Fibroblast of lung (primary cell): ENCODE measurements at places on chromosomes 7 and 10. TPM values are rescaled to one million over a fixed set of nuclear protein-coding genes. Genes with fewer than 3 reads are reported as not detected.

The SLC13A1 gene
- not detected in 2 replicates for polyA plus RNA-seq

The SFTPA2 gene
- polyA plus RNA-seq: not detected in 2 replicates

The PPP1R9A gene
- polyA plus RNA-seq: 0.38 and 0.68 TPM in 2 replicates

The UNCX gene
- not detected in 2 replicates for polyA plus RNA-seq

The RELN gene
- polyA plus RNA-seq: 8.6 and 31.8 TPM in 2 replicates

The COL28A1 gene
- polyA plus RNA-seq: 0.01 TPM in 1 of 2 replicates, not detected in the other

The MCM10 gene
- 3.1 and 10.4 TPM in 2 replicates for polyA plus RNA-seq

The CHN2 gene
- polyA plus RNA-seq: 0.53 and 1.3 TPM in 2 replicates

GRCh38 chr7:90666186-90666585, 70.1 kb downstream of the CDK14 start:
- no peak for DNase-seq
- H3K4me1 ChIP-seq: peaks cover under 1% of the 10 kb centered on the region
- H3K4me3 ChIP-seq: no peak overlapping the region
- H3K27me3 ChIP-seq: no peaks in the 10 kb centered on the region
- H3K27ac ChIP-seq: no peak overlapping the region
- no peaks in the 10 kb centered on the region for H3K36me3 ChIP-seq

GRCh38 chr10:80350251-80350650, 6.3 kb downstream of the DYDC1 start:
- H3K27me3 ChIP-seq: no peaks in the 10 kb centered on the region
- no peak for DNase-seq
- no peak overlapping the region for H3K27ac ChIP-seq
- no peaks in the 10 kb centered on the region for H3K4me1 ChIP-seq

DNA sequence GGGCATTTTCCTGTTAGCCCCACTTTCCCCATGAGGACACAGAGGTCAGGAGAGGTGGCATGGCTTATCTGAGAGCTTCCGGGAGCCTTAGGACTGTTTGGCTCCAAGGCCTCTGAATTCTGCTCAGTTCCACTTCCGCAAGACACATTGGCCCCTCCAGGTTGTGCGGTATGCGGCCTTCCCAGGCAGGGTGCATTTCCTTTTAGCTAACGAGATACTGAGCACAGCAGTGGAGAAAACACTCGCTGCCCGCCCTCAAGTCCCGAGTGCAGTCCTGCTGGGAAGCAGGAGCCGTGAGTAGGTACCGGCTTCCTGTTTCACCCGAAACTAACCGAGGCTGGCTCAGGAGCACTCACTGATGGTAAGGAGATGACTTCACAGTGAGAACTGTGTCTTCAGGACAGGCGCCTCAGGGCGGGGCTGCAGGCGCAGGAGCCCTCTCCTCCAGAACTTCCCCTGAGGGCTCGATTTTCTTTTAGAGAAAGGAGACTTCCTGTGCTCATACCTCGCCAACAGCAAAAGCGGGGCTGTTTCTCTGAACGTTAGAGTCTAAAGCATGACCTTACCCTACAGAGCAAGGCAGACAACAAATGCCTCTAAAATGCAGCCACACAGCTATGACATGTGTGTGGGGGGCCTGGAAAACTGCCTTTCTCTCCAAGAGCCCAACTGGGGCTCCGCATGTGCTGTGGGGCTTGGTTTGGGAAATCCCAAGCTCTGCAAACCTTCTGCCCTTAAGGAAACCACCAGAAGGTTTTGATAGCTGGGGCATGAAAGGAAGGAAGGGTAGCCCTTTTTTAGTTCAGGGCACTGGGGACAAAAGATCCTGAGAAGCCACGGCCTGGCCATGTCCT, 25.9 kb downstream of the RGS10 start:
- H3K4me1 ChIP-seq: peaks cover 6% of the 10 kb centered on the region
- DNase-seq: no peak
- H3K36me3 ChIP-seq: peaks cover 8% of the 10 kb centered on the region
- no peak overlapping the region for H3K4me3 ChIP-seq
- no peaks in the 10 kb centered on the region for H3K27me3 ChIP-seq

GRCh38 chr10:100043796-100044195, 34.0 kb upstream of the DNMBP start:
- H3K36me3 ChIP-seq: no peaks in the 10 kb centered on the region
- H3K4me3 ChIP-seq: no peak overlapping the region
- DNase-seq: peak; percentile 66

DNA sequence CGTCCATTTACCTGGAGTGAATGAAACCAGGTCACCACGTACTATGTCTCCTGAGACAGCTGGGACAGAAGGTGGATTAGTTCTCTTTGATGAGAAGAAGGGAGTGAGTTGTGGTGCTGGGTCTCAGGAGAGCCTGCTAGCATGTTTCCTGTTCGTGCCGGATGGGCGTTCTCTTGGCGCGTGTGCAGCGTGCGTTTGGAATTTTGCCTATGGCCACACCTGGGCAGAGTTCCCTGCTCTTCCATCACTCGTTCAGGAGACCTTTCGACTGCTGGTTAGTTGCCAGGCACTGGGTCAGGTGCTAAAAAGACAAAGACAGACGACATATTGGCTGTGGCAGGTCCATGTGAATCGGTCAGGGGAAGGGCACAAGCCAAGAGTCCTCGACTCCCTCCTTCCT, 90.3 kb downstream of the TRRAP start:
- DNase-seq: no peak
- no peak overlapping the region for H3K4me3 ChIP-seq
- no peaks in the 10 kb centered on the region for H3K4me1 ChIP-seq
- peaks cover 28% of the 10 kb centered on the region for H3K36me3 ChIP-seq

GRCh38 chr10:32386623-32387260, 39.8 kb upstream of the EPC1 start:
- H3K27ac ChIP-seq: no peak overlapping the region
- no peaks in the 10 kb centered on the region for H3K4me1 ChIP-seq
- DNase-seq: no peak
- no peak overlapping the region for H3K4me3 ChIP-seq
- H3K36me3 ChIP-seq: no peaks in the 10 kb centered on the region

- H3K4me3 ChIP-seq: no peak overlapping the region
- no peaks in the 10 kb centered on the region for H3K36me3 ChIP-seq
- H3K27me3 ChIP-seq: no peaks in the 10 kb centered on the region
- H3K4me1 ChIP-seq: no peaks in the 10 kb centered on the region
Observed at GRCh38 chr10:98971464-98971863, 264.2 kb downstream of the HPSE2 start.

DNA sequence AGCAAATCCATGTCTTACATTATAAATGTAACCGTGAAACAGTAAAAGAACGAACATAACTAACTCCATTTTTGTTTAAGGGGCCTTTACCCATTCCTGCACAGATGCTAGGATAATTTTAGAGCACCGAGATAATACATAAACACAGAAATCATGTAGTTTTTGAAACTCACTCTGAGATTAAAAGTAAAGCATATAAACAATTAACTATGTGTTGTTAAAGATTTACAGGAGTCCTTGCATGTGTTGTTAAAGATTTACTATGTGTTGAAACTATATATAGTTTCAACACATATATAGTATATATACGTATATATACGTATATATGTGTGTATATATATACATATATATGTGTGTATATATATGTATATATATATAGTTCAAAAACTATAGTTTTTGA, 7.2 kb upstream of the CALML3 start:
- H3K36me3 ChIP-seq: no peaks in the 10 kb centered on the region
- no peak overlapping the region for H3K27ac ChIP-seq
- no peaks in the 10 kb centered on the region for H3K4me1 ChIP-seq
- H3K4me3 ChIP-seq: no peak overlapping the region
- H3K27me3 ChIP-seq: peaks cover 20% of the 10 kb centered on the region

GRCh38 chr10:26408858-26409494, 29.2 kb upstream of the APBB1IP start:
- no peak overlapping the region for H3K4me3 ChIP-seq
- H3K27ac ChIP-seq: no peak overlapping the region
- H3K4me1 ChIP-seq: no peaks in the 10 kb centered on the region
- no peak for DNase-seq
- no peaks in the 10 kb centered on the region for H3K36me3 ChIP-seq

GRCh38 chr10:97179731-97180362, 5.9 kb downstream of the SLIT1 start:
- peaks cover 18% of the 10 kb centered on the region for H3K27me3 ChIP-seq
- DNase-seq: no peak
- no peaks in the 10 kb centered on the region for H3K36me3 ChIP-seq
- no peaks in the 10 kb centered on the region for H3K4me1 ChIP-seq
- H3K27ac ChIP-seq: no peak overlapping the region

DNA sequence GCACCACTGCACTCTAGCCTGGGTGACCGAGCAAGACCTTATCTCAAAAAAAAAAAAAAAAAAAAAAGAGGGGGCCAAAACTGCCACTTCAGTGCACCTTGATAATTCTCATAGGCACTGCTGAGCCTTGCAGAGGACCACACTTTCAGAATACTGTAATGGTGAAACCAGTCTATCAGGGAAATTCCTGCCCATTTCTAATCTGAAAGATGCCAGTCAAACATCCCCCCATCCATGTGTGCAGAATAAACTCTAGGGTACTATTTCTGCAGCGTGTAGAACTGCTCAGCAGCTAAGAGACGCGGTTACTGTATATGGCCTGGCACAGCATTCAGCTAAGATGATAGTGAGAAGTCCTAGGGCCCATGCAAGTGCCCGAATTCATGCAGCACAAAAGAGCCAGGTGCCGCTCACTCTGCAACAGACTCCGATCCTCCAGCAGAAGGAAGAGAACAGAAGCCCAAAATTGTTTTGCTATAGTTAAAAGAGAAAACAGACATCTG, 286.8 kb upstream of the KLF14 start:
- no peak overlapping the region for H3K27ac ChIP-seq
- peaks cover 2% of the 10 kb centered on the region for H3K36me3 ChIP-seq
- no peaks in the 10 kb centered on the region for H3K27me3 ChIP-seq
- H3K4me3 ChIP-seq: no peak overlapping the region
- no peaks in the 10 kb centered on the region for H3K4me1 ChIP-seq

- no peak overlapping the region for H3K27ac ChIP-seq
- no peaks in the 10 kb centered on the region for H3K36me3 ChIP-seq
- DNase-seq: peak; percentile 10
- H3K4me1 ChIP-seq: no peaks in the 10 kb centered on the region
Observed at GRCh38 chr7:137757146-137757925, 89.4 kb downstream of the DGKI start.

- no peak overlapping the region for H3K27ac ChIP-seq
- H3K4me3 ChIP-seq: no peak overlapping the region
- no peaks in the 10 kb centered on the region for H3K36me3 ChIP-seq
- no peaks in the 10 kb centered on the region for H3K27me3 ChIP-seq
Observed at GRCh38 chr7:159149488-159149887, 4.8 kb upstream of the VIPR2 start.

- no peak overlapping the region for H3K4me3 ChIP-seq
- no peak for DNase-seq
- peaks cover 14% of the 10 kb centered on the region for H3K4me1 ChIP-seq
- peaks cover under 1% of the 10 kb centered on the region for H3K36me3 ChIP-seq
- H3K27me3 ChIP-seq: no peaks in the 10 kb centered on the region
- no peak overlapping the region for H3K27ac ChIP-seq
Observed at GRCh38 chr10:61973906-61974305, 72.4 kb downstream of the ARID5B start.

DNA sequence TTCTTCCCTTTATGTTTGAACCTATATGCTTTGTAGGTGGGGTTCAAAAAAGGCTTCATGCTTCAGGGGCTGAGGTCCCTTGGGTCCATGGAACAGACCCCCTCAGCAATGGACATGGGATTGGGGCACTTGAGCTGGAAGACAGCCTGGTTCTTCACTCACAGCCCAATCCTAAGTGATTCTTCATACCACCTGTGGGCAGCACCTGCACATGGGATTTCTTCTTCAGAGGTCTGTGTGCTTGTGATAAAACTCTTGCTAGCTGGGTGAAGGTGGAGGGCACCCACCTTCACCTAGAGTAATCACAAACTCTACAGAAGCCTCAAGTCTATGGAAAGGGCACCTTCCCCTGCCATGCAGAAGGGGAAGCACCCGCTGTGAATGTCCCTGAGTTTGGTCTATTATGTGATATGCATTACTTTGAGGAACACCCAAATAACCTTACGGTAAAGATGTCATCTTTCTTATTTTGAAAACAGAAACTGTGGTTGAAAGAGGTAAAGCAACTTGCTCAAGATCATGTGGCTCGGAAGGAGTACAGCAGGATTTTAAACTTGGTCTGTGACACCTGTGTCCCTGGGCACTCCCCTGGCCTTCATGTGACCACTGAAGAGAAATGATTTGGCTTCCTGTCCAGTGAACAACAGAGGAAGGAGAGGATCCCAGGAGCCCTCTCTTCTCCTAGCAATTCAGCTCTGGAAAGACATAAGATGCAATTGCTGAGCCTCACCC, 469.5 kb upstream of the ZMIZ1 start:
- no peak overlapping the region for H3K27ac ChIP-seq
- H3K4me3 ChIP-seq: no peak overlapping the region
- no peaks in the 10 kb centered on the region for H3K4me1 ChIP-seq

DNA sequence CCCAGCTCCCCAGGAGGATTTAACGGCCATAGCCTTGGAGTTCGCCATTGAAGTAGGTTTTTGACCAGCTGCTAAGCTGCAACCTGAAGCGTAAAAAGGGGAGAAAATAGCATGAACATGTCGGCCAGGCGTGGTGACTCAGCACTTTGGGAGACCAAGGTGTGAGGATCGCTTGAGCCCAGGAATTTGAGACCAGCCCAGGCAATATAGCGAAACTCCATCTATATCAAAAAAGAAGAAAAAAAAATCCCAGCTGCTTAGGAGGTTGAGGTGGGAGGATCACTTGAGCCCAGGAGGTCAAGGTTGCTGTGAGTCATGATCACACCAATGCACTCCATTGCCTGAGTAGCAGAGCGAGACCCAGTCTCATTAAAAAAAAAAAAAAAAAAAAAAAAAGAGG, 32.2 kb upstream of the MCU start:
- no peak for DNase-seq
- H3K4me1 ChIP-seq: no peaks in the 10 kb centered on the region
- H3K4me3 ChIP-seq: no peak overlapping the region
- H3K27me3 ChIP-seq: no peaks in the 10 kb centered on the region
- no peak overlapping the region for H3K27ac ChIP-seq

DNA sequence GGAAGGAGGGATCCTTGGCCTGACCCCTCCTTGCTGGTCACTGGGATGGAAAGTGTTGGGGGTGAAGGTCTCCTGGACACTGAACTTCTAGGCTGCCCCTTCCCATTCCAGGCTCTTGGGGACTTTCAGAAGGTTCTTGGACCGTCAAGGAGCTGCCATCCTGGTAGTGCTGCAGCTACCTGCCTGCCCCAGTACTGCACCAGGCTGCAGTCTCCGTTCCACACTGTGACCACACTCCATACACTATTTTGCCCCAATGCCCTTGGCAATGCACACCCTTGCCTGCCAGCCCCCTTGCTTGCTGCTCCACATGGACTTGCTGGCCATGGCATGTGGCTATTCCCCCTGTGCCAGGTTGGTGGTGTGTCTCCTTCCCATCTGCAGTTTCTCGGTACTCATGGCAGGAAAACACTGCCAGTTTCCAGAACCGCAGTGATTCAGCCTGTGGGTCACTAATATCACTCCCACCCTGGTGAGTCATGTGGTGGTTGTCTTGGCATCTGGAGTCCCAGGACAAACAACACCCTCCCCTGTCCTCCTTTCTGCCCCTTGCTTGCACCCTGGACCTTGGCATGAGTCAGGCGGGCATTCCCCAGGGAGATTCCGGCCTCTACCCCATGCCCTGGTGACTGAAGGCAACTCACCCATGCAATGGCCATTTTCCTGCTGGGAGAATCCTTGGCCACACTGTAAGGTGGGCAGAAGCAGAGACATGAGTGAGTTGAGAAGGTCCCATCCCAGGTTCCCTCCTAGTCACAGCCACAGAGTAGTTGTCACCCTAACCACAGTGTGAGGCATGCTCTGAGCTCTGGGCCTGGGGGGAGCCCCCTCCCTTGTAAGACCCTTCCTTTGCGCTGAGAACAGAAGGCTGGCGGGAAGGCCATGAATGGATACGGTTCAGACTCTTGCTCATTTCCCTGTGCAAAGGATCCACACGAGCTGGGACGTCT, 32.8 kb downstream of the GOLGA7B start:
- H3K4me3 ChIP-seq: no peak overlapping the region
- peak; percentile 92 for DNase-seq
- H3K36me3 ChIP-seq: no peaks in the 10 kb centered on the region
- H3K27ac ChIP-seq: no peak overlapping the region
- no peaks in the 10 kb centered on the region for H3K27me3 ChIP-seq
